Activated naive CD4-positive, alpha-beta T cell treated with anti-CD3 and anti-CD28 coated beads, Interleukin-2, amount 50 U/mL, for 72 hours (primary cell): ENCODE measurements at places on chromosomes 5 and 9. TPM values are rescaled to one million over a fixed set of nuclear protein-coding genes. Genes with fewer than 3 reads are reported as not detected.

Gene SLC1A3
- total RNA-seq: 0.49 TPM

- DNase-seq: no peak
These were observed 499 bp downstream of the ALG2 start for GRCh38 chr9:99221266-99221620.

GRCh38 chr5:171701100-171701541, 84.5 kb upstream of the SMIM23 start:
- DNase-seq: no peak

DNA sequence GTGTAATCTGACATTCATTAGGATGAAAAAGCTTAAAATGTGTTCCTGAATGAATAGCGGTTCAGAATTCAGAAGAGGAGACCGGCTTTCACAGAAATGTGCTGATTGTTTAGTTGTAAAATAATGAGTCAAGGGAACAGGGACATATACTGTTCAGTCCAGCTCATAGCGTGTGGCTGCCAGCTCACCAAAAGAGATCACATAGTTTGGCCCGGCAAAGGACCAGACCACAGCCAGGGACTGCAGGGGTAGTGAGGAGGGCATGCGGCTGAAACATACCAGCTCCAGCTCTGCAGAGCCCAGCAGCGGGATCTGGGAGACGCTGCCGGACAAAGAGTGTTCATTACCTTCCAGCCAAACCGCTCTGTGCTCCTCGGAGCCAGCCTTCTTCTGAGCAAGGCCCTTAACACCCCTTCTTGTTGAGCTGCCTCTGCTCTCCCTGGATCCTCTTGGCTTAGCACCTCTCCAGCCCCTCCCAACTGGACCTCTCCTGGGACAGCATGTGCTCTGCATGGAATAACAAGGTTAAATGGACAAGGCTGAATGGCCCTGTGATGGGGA, 116.8 kb upstream of the CNTLN start:
- no peak for DNase-seq
